ENCODE measurements at places on chromosomes 4 and X.

DNA sequence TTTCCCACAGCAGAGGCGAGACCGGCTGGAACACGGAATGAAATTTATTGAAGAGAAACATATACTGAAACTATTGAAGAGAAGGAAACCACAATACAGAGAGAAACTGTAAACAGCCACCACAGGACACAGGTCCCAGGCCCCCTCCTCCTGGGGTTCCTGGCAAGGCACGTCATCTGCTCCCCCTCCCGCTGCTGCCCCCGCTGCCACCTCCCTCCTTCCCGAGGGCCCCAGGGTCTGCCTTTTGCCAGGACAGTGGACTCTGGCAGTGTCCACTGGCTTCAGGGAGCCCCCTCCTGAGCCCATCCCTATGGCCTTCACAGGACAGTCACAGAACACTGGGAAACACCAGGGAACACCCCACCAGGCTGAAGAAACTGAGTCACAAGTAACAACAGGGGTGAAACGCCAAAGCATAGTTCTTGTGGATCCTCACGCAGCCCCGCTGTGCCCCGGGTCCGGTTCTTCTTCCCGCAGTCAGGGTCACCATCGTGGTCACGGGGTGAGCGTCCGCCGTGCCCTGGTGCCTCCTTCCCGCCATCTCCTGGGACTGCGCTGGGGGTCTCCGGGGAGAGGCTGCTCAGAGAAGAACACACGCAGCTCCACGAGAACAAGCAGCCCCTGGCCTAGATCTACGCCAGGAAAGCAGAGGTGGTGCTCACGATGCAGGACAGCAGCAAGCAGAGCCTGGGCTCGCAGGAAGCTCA, 5.4 kb downstream of the PNMA6E start:
- no peak for DNase-seq

DNA sequence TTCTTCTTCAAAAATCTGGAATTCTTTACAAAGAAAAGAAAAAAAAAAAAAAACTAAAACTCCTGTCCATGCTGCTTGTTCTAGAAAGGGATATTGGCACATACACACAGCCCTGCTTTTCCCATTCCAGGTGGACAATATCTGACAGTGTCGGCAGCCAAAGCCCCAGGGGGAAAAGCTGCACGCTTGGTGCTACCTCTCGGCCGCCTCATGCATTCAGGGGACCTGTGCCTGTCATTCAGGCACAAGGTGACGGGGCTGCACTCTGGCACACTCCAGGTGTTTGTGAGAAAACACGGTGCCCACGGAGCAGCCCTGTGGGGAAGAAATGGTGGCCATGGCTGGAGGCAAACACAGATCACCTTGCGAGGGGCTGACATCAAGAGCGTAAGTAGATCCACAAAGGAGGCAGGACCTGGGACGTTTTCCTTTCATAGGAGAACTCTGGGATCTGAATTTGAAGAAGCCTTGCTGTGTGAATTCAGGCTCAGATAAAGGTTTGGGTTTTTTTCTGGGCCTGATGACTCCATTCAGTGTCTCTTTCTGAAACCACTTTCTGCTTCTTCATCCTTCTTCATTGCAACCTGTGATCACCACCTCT, 71.9 kb downstream of the NPNT start:
- DNase-seq: no peak

GRCh38 chrX:123648028-123648810, 84.6 kb downstream of the THOC2 start:
- DNase-seq: no peak

DNA sequence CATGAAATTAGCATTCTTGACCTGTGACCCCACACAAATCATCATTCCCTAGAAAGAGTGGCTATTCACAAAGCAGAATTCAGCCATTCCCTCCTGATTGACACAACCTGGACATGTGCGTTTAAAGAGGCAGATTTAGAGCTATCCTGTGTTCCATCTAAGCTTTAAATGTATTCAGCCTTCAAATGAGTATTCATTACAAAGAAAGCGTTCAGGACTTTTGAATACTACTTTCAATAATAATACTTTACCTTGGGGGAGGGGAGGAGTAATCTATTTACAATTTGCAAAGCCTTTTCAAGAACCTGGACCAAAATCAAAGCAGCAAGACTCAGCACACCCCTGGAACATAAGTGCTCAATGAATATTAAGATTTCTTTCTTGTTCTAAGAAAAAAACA, 22.5 kb upstream of the GPC4 start:
- no peak for DNase-seq

GRCh38 chr4:88775026-88775425, 77.4 kb upstream of the NAP1L5 start:
- no peak for DNase-seq

DNA sequence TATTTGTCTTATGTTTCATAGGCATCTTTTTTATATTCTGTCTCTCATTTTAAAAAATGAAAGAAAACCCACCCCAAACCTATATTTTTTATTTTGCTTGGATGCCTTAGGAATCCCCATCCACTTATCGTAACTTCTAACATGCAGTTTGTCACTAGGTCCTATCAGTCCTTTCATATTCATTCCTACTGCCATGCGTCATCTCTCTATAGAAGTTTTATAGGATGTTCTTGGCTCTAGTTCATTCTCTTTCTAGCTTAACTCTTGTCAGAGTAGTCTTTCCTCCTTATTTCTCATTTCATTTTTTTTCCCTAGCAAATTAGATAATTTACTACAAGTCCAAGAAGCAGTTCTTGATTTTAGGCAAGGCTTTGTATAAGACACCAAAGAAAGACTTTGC, 92.7 kb downstream of the LARP1B start:
- no peak for DNase-seq

DNA sequence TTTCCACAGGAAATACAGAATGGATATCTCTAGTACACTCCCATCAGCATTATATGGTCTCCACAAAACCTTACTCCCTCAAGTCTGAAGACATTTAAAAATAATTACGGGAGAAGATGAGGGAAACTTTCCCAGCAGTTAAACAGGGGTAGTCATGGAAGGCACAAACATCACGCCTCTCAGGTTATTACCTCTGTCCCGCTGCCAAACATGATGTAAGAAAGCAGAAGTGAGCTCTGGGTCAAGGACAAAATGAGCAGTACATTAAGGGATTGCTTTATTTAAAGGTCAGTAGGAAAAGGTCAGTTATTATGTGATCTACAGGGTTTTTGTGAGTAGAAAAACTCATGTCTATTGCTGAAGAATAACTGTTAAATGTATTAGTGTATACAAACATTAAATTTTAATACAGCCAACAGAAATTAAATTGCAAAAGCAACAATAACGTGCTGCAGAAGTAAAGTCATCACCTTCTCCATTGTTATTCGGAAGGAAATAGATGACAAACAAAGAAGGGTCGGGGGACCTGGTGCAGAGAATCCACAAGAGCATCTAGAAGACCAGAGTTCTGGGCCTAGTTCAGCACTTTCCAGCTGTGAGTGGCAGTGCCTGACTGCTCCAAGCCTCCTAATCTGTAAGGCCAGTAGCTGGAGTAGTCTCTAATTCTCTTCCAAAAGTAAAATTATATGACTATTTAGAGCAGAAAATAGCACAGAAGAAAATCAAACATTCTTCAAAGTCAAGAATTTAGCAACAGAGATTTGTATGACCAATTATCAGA, 171.2 kb downstream of the PPP3CA start:
- no peak for DNase-seq

DNA sequence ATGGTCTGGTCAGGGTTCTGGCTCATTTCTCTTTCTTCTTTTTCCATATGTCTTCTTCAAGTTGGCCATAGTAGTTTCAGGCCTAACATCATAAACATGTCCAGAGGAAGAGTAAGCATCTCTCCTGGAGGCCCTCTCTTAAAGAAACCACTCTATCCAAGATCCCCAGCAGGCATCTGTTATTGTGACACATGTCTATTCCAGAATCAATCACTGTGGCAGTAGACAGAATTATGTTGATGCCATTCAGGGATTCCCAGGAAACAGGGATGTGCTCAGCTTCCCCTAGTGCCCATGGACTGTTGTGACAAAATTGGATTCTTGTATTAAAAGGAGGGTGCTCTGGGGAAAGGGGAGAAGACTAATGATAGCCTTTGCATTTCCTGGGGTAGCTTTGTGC, 224.0 kb downstream of the HNRNPD start:
- no peak for DNase-seq

DNA sequence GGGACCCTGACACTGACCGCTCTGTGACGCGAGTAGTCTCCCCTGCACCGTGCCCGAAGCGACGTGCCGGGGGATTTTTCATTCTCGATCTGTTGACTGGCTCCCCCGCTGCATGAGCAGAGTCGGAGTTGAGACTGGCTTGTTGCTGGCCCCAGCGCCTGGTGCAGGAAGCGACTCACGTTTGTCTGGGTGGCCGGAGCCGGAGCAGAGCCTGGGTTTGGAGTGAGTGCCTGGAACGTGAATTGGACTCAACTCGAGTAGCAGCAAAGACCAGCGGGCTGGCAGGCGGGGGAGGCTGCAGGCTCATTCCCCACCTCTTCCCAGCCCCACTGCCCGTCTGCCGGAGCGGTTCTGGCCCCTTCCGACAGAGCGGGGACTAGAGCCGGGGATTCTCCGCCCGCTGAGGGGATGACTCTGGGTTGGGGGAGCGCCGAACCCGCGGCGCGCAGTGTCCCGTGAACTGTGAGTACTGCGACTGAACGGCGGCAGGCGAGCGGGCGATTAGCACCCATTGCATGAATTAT, 554 bp downstream of the PCDH7 start:
- DNase-seq: peak; percentile 66

GRCh38 chrX:40108162-40108958, 10.6 kb upstream of the BCOR start:
- DNase-seq: no peak

DNA sequence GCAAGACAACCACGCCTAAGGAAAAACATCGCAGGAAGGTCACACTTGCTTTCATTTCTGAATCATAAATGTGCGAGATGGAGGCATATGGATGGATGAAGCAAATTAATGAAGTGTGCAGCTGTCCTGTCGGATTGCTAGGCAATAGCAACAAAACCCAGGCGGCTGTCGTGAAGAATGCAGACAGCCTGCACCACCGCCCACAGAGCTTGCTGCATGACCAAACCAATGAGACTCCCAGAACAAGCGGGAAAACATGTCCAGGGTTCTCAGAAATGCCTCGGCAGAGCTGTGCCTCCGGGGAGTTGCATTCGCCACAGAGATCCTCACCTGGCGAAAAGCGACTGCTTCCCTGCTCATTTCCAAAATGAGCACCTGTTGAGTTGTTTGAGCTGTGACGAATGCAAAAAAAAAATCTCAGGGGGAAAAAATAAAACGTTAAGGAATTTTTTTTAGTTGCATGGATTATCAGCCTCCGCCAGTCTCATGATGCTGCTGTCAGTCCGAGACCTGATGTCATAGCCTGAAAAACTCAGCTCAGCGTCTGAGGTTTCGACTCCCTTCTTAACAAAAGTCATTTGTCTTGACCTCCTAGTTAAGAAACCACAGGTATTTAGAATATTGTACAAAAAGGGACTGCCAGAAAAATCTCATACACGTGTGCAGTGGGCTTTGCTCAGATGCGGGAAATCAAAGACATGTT, 155.5 kb upstream of the MXRA5 start:
- DNase-seq: no peak

GRCh38 chrX:19372547-19373331, 29.0 kb downstream of the PDHA1 start:
- no peak for DNase-seq

DNA sequence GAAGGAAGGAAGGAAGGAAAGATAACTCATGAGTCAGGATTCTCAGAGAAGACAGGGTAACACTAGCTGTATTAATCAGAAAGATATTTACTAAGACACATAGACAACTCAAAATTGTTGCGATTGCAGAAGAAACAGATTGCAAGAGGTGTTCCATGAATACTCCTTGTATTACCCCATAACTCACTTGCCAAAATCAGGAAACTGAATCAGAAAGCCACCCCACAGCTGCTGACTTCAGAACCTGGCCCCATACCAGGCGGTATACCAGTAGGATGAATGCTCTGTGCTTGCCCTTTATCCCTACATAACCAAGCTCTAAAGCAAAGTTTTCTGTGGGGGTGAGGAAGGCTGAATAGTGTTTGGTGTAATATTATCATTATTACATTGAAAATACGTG, 468.5 kb downstream of the IQCM start:
- no peak for DNase-seq

- no peak for DNase-seq
Measured at GRCh38 chr4:17309567-17310268, 202.2 kb downstream of the QDPR start.

GRCh38 chr4:52966781-52967180, 104.7 kb downstream of the RASL11B start:
- no peak for DNase-seq

DNA sequence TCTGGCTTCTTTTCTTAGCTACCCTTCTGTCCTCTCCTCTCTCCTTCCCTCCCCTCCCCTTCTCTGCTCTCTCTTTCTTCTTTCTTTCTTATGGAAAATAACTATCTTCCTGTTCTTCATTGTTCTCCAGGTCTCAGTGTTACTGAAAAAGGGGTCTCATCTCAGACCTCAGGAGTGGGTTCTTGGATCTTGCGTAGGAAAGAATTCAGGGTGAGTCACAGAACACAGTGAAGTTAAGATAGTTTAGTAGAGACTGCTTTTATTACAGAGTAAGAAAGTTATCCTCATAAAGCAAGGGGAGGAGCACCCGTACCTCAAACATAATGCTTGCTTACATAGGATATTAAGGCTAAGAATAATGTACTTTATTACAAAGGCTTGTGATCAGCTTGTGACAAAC, 31.8 kb upstream of the CWH43 start:
- DNase-seq: no peak

GRCh38 chr4:17322514-17322913, 189.4 kb downstream of the QDPR start:
- DNase-seq: no peak

DNA sequence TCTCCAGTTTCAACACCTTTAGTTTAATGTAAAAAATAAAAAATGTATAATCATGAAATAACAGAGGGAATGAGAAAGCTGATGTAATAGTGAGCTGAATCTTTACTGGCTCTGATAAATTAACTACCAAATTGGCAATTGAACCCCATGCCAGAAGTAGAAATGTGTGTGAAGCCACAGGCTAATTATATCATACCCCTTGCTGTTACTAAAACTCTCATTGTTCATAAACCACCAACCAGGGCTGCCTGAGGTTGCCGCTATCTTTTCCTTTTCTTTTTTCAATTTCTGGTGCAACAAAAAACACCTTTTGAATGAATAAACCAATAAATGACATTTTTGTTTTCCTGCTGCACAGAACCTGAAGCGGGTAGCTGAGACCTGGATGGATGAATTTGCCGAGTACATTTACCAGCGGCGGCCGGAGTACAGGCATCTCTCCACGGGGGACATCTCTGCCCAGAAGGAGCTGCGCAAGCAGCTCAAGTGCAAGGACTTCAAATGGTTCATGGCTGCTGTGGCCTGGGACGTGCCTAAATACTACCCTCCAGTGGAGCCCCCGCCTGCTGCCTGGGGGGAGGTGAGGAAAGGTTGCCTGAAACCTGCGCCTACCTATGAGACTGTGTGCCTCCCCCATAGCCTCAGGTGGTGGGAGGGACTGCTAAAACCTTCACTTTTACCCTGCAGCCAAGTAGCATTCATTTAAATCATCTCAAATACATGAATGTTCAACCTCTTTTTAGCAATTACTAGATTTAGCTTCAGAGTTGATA, 216.7 kb upstream of the GALNT7 start:
- DNase-seq: no peak

- no peak for DNase-seq
Measured at GRCh38 chr4:139603576-139604410, 47.8 kb upstream of the SETD7 start.

GRCh38 chr4:182918791-182919302, 1.7 kb upstream of the DCTD start:
- no peak for DNase-seq
